Stimulated activated CD4-positive, alpha-beta T cell treated with anti-CD3 and anti-CD28 coated beads, Interleukin-15, amount 100 ng/mL, for 1 hour (primary cell): ENCODE measurements at places on chromosomes 2 and 18.

- DNase-seq: no peak
These were observed 52.6 kb downstream of the NCK2 start for GRCh38 chr2:105797298-105797819.

DNA sequence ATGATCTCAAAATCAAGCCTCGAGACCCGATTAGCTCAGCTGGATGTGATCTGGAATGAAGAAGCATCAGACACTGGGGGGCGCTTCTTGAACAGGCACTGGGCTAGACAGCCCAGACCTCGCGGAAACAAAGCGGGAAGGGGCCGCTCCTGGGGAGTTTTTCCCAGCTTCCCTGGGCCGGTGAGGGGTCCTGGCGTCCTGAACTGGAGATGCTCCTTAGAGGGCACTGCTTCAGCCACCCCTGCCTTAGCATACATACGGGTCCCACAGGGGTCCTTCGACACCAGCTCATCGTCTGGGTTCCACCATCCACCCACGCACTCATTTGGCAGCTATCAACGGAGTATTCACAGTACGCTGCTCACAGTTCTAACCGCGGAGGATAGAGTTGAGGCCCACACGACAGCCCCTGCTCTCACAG, 146.7 kb downstream of the TSN start:
- DNase-seq: no peak

DNA sequence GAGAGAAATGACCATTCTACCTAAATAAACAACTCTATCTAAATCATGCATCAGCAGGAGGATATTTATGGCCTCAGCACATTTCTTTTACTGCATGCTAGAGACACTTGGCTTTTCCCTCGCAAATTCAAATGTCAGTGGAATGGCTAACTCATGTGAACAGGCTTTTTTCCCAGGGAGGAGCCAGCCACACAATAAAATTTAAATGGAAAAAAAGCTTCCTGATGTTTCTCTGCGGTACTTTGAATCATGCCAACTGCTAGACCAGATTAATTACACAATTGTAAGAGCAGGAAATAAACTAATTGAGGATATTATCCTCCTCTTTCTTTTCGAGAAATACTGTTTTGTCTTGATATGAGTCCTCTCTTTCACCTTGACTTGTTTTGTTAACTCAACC, 676.3 kb downstream of the IRS1 start:
- no peak for DNase-seq

DNA sequence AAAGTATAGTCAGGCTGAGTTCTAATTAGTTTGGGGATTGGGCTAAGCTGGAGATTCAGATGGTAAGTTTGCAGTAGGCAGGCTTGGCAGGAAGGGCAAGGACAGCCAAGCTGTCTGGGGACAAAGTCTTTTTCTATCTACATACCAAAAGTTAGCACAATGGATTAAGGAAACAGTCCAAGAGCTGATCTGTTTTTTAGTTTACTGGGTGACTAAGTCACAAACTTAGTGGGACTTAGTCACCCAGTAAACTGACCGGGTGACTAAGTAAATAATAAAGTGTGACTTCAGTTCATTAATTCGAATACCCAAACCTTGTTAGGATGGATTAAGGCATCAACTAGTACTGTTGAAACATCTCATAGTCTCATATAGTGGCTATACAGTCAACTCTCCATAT, 1386.0 kb upstream of the CELF4 start:
- no peak for DNase-seq
